ENCODE measurements at places on chromosomes 3 and 15. TPM values are rescaled to one million over a fixed set of nuclear protein-coding genes. Genes with fewer than 3 reads are reported as not detected.

PRRT3 gene
- 2.7 TPM for total RNA-seq

RARRES1 gene
- 424 TPM for total RNA-seq

RBPMS2 gene
- total RNA-seq: 9.4 TPM

- peak; percentile 85 for DNase-seq
Observed at GRCh38 chr15:67840749-67841512, 1.1 kb upstream of the RNU6-1 start.

RTP4 gene
- total RNA-seq: 3.0 TPM
